ENCODE measurements at places on chromosomes 13 and 19. TPM values are rescaled to one million over a fixed set of nuclear protein-coding genes. Genes with fewer than 3 reads are reported as not detected.
A peak's percentile ranks its signal among the peaks of the same experiment; 100 is the strongest.

DNA sequence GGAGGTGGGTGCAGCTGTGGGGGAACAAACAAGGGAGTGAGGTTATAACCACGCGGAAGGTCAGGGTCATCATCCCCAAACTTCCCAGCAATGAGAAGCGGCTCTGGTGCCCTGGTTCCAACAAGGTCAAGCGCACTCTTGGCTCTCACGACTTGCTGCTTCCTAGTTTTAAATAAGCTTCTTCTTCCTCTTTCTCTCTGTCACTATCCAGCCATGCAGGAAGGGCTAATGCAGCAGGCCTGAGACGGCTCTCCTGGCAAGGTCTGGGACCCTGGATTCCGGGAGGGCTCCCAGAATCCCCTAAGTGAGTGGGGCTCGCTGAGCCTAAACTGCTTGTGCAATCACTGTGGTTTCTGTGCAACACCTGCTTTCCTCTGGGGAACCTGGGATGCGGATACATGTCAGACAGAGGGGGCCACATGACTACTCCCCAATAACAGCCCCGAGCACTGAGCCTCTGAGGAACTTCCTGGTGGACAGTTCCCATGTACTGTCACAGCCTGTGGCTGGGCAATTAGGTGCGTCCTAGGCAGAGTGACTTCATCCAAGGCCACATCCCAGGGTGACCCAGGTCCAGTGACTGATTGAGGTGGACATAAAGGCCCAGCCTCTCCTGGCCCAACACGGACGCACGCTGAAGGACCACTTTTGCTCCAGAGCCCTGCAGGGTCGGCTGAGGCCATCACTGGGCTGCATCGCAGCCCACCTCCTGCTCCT is 24.2 kb downstream of the VRK3 start:
- peaks cover 46% of the 10 kb centered on the region for H3K4me1 ChIP-seq
- no peaks in the 10 kb centered on the region for H3K27me3 ChIP-seq
- H3K4me3 ChIP-seq, result no peak overlapping the region

- peaks cover 7% of the 10 kb centered on the region for H3K27me3 ChIP-seq
- peak overlapping the region; percentile 97 for H3K27ac ChIP-seq
- H3K4me3 ChIP-seq, result peak overlapping the region; percentile 46
- DNase-seq, result peak; percentile 78
- peaks cover 2% of the 10 kb centered on the region for H3K36me3 ChIP-seq
These were observed 27.7 kb downstream of the GADD45B start for GRCh38 chr19:2503521-2504109.

DNA sequence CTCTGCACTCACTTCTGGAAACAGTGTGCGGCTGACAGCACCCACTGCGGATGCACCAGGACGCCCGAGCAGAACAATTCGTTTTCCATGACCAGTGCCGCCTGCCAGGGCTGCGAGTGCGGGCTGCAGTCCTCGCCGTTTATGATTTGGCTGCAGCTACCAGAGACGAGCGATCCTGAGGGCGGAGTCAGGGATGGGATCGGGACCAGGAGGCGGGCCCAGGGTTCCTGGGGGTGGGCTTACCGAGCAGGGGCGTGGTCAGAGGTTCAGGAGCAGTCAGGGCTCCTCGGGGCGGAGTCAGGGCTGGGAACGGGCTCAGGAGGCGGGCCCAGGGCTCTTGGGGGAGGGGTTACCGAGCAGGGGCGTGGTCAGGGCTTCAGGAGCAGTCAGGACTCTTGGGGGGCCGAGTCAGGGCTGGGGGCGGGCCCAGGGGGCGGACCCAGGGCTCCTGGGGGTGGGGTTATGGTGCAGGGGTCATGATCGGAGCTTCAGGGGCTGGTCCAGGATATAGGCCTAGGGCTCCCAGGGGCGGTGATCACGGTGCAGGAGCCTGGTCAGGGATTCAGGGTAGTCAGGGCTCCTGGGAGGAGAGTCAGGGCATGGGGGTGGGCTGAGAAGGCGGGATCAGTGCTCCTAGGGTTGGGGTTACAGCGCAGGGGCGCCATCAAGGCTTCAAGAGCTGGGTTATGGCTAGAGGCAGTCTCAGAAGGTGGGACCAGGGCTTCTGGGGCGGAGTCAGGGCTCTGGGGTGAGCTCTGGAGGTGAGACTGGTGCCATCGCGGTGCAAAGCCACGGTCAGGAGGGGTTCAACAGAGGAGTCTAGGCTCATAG is 1.7 kb downstream of the KLK4 start:
- no peaks in the 10 kb centered on the region for H3K4me1 ChIP-seq
- no peak overlapping the region for H3K27ac ChIP-seq
- peak; percentile 37 for DNase-seq

GRCh38 chr19:50203281-50204080 is at the start of gene MYH14:
Gene MYH14, plus strand, starts transcription at chr19:50203622. Its CDS starts 6,744 bp downstream, at chr19:50210366.
- no peak within 1 kb of the TSS for H3K4me3 ChIP-seq
- no peaks in the 10 kb centered on the region for H3K36me3 ChIP-seq
- no peak for DNase-seq
- H3K27ac ChIP-seq, result no peak within 1 kb of the TSS
- peaks cover 24% of the 10 kb centered on the region for H3K27me3 ChIP-seq

DNA sequence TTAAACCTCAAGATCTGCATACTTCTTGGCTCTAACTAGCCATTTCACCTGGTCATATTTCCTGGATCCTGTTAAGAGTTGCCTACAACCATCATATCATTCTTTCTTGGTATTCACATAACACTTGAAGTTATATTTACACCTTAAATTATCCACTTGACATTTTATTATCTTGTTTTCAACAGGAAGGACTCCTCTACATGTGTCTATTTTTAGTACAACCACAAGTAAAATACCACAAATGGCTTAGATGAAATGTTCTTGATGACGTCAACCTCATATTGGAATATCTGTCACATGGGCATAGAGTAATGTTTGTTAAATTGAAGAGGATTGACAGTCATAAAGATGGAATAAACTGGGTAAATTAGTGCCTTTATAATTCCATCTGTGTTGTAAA is 9.4 kb downstream of the PCDH20 start:
- DNase-seq, result no peak
- no peaks in the 10 kb centered on the region for H3K27me3 ChIP-seq
- H3K27ac ChIP-seq, result no peak overlapping the region
- H3K4me1 ChIP-seq, result no peaks in the 10 kb centered on the region
- no peaks in the 10 kb centered on the region for H3K36me3 ChIP-seq
- no peak overlapping the region for H3K4me3 ChIP-seq

GRCh38 chr13:113743366-113744195 is 15.4 kb upstream of the TMEM255B start:
- no peaks in the 10 kb centered on the region for H3K36me3 ChIP-seq
- H3K27ac ChIP-seq, result no peak overlapping the region
- H3K4me1 ChIP-seq, result peaks cover 24% of the 10 kb centered on the region
- no peak overlapping the region for H3K4me3 ChIP-seq
- H3K27me3 ChIP-seq, result peaks cover 29% of the 10 kb centered on the region

The ARL11 gene
- total RNA-seq, result 0.81 TPM

DNA sequence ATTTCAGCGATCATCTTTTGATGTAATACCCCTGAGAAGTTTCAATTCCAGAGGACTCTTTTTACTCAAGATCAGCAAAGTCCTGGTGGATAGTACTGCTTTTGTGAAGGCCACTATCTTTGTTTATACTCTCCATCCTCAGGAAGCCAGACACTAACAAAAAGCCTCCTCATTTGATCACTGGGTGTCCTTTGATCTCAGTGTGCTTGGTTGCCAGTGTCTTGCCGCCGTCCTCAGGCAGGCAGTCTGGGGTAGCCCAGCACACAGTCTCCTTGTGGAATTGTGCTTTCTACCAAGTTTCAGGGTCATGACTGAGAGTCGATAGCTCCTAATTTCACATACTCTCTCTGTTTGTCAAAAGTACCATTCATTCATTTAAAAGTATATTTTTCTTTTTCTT is 762.2 kb downstream of the EFNB2 start:
- H3K4me3 ChIP-seq, result no peak overlapping the region
- no peaks in the 10 kb centered on the region for H3K27me3 ChIP-seq
- no peak overlapping the region for H3K27ac ChIP-seq
- H3K36me3 ChIP-seq, result no peaks in the 10 kb centered on the region
- no peaks in the 10 kb centered on the region for H3K4me1 ChIP-seq
- no peak for DNase-seq

All from activated CD4-positive, alpha-beta memory T cell treated with anti-CD3 and anti-CD28 coated beads, Interleukin-2, amount 10 ng/mL, durations not matched to agents 7 days and 5 days (primary cell).